Fibroblast of the conjunctiva (primary cell): ENCODE measurements at places on chromosomes 2 and 18.
A peak's percentile ranks its signal among the peaks of the same experiment; 100 is the strongest.

DNA sequence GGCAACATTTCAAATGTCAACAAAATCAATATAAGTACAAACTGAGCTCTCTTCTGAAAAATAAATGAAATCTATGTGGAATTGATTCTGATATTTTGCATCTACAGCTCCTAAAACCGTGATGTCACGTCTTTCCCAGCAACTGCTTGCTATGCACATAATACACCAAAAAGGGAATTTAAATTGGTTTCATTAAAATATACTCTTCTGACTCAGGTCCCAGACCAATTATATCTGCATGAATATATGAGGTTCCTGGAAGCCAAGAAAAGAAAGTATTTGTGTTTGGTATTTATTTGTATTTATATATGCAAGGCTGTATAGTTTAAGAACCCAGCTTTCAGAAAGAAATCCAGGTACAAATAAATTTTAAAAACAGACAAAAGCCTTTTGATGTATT, 1282.5 kb downstream of the SUCLG1 start:
- DNase-seq: no peak

DNA sequence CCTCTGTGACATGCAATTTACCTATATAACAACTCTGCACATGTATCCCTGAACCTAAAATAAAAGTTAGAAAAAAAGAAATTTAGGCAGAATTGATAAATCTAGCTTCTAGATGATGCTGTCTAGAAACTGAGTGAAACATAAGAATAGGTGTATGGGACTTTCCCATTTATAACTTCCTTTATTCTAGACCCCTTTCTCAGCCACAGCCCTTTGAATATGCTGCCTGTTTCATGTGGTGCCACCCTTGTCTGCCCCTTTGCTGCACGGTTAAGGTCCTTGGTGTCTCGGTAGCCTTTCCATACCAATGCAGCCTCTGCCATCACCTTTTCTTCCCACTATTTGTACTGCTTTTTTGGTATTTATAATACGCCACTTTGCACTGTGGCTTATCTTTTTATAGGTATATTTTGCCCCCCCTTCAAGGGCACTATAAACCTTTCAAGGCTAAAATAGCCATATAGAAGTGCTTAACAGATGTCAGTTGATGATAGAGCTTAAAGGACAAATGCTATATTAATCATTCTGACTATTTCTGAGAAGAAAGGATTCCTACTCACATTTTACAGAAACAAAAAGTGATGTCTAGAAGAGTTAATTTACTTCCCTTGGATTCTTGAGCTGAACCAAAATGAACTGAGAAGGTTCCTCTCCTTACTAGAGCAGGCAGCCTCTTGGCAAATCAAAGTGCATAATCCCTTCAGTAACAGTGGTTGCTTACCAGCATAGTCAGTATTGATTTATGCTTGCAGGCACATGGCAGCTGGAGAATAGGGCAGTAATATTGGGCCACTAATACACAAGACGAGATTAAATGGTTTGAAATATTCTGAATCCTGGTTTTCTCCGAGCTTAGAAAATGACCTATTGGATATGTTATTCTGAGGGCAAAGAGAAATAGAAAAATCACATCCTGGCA, 88.1 kb upstream of the CYP26B1 start:
- no peak for DNase-seq

- no peak for DNase-seq
Measured at GRCh38 chr2:39481611-39482010, 44.5 kb upstream of the MAP4K3 start.

GRCh38 chr2:157592948-157593347, 35.7 kb downstream of the ACVR1C start:
- DNase-seq: peak; percentile 1

GRCh38 chr2:208135794-208136715, 6.4 kb upstream of the CRYGC start:
- no peak for DNase-seq

DNA sequence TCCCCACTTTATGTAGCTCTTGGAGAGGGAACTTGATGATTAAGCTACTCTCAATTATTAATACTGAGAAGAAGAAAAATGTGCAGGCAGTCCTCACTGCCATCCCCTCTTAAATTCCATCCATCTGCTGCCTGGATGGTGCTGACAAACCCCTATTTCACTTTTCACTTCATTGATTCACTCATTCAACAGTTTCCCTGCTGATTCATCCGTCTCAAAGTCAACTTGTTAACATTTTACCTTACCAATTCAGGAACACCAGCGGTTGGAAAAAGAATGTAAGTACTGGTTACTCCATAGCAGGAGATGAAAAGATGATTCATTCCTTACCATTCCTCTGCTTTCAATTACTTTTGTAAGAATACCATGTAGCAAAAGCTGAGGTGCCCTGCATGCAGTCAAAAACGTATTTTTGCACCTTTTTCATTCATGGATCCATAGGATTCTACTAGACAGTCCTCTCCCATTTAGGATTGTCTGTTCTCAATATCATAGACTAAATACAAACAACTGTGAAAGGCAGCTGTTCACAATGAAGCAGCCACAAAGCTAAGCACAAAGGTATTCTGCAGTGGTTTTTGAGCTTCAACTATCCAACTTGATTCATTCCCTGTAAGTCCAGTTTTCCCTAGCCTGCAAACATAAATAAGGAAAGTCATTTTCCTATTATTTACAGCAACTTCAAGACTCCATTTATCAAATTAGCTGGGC, 262.0 kb downstream of the MREG start:
- DNase-seq: no peak

- DNase-seq: no peak
Measured at GRCh38 chr2:27152796-27153464, 4.1 kb downstream of the TCF23 start.

DNA sequence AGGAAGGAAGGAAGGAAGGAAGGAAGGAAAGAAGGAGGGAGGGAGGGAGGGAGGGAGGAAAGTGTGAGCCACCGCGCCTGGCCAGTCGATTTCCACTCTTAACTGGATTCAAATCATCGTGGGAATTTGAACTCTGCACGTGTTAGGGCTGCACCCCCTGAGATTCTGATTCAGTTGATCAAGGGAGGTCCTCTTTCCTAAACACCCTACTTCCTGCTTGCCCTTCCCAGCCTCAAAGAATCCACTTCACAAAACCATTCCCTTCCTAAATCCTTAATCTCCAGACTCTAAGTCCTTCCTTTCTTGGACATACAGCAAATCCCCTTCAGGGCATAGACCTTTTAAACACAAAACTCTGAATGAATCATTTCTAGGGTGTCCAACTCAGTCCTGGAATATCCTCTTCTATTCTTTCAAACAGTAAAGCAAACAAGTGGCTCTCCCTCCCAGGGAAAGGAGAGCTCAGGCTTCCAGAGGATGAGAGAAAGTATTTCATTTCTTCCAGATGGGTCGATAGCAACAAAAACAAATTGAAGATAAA, 68.2 kb upstream of the MBOAT2 start:
- no peak for DNase-seq

GRCh38 chr18:42274488-42275137, 319.6 kb downstream of the PIK3C3 start:
- no peak for DNase-seq

GRCh38 chr2:204977914-204978313, 432.6 kb downstream of the PARD3B start:
- DNase-seq: no peak

DNA sequence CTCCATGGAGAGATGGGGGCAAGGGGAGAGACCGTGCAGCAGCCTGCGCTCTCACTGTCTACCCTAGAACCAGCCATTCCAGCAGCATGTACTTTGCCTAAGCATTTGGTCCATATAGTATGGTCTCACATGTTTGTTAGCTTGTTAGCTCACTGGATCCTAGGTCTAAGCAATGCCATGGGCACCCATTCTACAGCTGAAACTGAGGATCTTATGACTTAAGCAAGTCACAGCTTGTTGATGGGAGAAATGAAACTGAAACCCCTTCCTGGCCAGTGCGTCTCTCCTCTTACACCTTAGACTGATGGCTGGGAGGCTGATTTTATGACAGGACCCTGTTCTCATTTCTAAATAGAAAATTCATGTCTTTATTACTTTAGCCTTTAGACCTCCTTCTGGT, 90.1 kb downstream of the EPAS1 start:
- no peak for DNase-seq

DNA sequence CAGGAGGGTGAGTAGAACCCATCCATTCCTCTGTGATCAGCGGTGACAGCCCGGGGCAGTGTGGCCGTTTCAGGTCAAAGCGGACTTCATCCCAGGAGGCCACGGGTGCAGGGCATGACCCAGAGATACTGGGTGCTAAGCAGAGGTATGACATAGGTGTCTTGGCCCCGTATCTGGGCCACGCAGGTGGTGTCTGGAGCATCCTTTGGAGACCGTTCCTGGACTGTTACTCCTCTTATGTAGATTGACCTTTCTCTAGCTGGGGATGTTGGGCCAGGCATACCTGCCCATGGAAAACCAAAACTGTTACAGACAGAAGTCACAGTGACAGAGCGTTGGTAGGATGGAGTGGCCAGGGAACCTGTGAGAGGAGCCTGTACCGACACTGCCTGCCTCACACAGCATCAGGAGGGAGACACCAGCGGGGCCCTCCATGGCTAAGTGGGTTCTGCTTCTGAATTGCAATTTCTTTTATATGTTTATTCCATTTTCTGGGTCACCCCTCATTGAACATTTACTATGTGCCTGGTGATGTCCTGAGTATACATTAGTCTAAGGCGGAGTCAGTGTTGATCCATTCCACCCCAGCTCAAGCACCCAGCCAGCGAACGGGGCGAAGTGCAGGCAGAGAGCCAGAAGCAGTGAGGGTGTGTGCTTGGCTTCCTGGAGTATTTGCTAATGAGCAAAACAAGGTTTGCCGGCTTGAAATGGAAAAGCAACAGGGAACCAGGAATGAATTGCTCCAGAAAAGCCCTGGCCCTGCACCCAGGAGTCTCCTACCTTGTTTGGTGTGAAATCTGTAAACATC, 141.7 kb downstream of the SH3RF3 start:
- DNase-seq: no peak

- DNase-seq: no peak
Measured at GRCh38 chr18:36640021-36640952, 188.5 kb downstream of the TPGS2 start.

DNA sequence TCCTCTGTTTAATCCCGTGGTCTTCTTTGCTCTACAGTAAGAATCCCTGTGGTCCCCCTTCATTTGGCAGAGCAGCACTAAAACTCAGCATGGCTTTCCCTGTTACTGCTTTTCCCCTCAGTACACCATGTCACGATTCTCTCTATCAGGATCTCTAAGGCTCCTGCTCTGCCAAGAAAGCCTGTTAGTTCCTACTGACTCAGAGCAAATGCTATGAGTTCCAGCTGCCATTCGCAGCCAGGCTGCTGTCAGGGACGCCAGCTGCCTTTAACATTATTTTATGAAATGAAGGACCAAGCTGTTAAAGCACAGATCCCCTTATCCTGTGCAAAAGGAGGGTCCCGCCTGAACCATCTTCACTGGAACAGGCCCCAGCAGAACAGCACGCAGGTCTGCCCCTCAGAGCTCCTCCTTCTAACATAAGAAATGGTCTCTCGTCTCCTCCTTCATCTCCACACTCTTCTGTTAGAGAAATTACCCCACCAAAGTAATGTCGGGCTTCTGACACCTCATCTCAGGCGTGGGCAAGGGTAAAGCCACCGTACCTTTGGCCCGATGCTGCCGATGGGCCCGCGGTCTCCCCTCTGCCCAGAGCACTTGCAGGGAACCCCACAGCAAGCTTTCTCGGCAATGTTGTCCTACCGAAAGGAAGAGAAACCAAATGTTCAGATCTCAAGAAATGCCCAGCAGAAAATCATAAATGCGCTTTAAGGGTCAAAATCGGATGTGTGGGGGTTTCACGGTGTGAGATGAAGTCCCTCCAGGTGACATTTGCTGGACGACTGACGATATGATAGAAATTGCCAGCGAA, 52.6 kb downstream of the COL6A3 start:
- DNase-seq: no peak

DNA sequence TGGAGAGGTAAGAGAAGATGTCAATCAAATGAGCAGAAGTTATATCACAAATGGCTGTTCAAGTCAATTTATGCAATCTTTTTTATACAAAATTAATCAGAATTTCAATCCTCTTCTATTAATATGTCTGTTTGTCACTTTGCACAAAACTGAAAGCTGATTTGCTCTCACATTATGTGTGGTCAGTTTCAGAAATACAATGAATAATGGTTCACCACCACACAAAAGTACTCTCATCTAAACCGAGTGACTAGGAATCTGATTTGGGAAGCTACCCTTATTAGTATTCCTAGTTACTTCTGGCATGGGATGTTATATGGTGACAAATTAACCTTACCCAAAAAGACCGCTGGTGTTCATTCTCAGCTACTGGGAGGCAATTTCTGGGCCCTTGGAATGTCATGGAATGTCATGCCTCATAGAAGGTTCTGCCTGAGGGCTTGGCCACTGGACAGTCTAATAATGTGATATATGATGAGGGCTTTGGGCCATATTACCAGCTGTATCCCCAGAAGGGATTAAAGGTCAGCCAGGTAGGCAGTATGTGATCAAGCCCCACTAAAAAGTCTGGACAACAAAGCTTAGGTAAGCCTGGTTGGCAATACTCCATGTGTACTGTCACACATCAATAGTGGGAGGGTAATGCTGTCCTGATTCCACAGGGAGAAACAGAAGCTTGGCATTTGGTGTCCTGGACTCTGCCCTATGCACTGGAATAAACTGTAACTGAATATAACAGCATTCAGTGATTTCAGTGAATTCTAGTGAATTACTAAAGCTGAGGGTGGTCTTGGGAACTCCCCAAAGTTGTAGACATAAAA, 113.2 kb downstream of the PIGN start:
- no peak for DNase-seq

GRCh38 chr2:128262315-128263253, 56.1 kb downstream of the HS6ST1 start:
- DNase-seq: no peak

GRCh38 chr2:221500501-221501209, 71.4 kb downstream of the EPHA4 start:
- no peak for DNase-seq

- DNase-seq: no peak
Measured at GRCh38 chr18:74281011-74281979, 10.5 kb downstream of the CYB5A start.

DNA sequence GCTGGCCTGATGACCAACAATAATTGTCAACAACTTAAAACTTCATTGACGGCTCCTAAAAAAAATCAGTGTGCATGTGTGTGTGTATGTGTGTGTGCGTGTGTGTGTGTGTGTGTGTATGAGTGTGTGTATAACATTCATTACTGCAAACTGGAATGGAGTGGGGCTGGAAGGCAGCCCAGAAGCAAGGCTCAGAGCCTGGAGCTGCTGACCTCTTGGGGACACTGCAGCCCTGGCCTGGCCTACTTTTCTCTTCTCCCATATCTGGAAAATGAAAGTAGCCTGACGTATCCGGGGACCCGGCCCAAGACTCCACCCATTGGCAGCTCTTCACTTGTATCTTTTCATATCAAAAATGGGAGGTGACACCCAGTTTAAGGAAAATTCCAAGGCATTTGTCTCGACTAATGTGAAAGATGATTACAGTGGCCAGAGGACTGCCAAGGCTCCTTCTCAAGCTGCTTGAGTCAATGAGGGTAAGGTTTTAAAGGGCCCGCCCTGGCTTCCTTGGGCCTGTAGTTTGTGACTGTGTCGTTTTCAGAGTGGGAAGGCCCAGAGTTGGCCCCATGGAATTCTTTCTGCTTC, 72.4 kb upstream of the IL1R1 start:
- peak; percentile 80 for DNase-seq

GRCh38 chr2:166106431-166107015, 21.3 kb downstream of the SCN1A start:
- DNase-seq: no peak
